NCI-H2081 (cell line): ENCODE measurements at places on chromosomes 7 and 10.

DNA sequence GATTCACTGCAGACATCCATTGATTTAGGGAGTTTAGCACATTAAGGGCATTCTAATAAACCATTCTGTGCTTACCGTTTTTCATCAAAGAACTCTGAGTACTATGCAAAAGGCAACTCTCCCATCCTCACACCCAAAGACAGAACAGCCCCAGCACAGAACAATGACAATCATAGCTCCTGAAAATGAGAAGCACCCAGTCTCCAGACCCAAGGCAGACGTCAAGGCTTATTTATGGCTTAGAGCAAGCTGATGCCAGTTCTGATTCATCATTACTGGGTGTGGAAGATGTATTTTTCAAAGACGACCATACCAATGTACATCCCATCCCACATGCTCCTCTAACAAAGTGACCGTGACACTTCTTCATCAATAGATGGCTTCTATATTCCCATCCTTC is 67.6 kb downstream of the OSBPL3 start:
- DNase-seq = no peak

GRCh38 chr7:184294-185264 is 7.8 kb upstream of the FAM20C start:
- DNase-seq = no peak

- DNase-seq = no peak
Observed at GRCh38 chr7:35828817-35829216, 28.0 kb downstream of the SEPTIN7 start.

- DNase-seq = no peak
Observed at GRCh38 chr7:99465421-99465768, 572 bp downstream of the ATP5MF start.

DNA sequence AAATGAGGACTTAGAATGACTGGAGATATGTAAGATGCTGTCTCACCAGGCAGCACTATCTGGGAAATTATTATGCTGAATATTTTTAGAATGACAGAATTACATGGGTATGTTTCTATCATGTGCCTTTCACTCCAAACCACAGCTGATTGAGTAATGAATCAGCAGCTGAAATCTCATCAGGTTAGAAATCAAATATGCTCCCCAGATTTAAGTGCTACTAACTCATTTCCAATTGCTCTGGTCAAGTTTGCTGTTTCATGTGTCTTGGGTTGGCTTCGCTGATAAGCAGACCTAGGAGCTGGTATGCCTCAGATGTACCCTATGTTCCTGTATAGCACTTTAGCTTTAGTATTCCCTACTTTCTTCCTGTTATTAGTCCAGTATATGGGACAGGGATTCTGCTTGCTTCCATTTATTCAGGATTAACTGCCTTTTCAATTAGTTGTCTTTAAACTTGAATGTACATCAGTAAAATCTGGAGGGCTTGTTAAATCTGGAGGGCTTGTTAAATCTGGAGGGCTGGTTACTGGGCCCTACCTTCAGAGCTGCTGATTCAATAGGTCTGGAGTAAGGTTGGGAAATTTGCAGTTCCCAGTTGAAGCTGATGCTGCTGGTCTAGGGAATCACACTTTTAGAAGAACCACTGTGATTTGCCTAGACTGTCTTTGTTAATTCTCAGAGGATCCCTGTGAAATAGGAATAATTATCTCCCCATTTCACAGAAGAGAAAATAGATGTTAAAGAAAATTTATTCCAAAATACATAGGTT is 172.9 kb downstream of the DKK1 start:
- DNase-seq = no peak

DNA sequence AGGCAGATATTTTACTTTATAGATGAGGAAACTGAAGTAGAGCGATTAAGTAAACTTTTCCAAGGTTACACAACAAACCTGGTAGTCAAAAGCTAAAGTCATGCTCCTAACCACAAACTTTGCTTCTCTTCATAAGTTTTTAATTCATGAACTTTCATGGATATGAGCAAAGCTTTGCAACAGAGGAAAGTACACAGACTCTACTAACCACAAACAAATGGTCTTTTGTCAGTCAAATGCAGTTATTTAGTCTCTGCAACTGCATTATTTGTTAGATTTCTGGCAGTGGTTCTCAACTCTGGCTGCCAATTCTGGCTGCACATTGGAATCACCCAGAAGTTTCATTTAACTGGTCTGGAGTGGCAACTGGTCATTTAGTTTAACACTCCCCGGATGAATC is 140.6 kb upstream of the TMEM168 start:
- no peak for DNase-seq
